Iris pigment epithelial cell (primary cell): ENCODE measurements at places on chromosomes 1 and 21.

- peak; percentile 53 for DNase-seq
These were observed 2.5 kb upstream of the PADI6 start for GRCh38 chr1:17369466-17369865.

- DNase-seq: no peak
These were observed 92.9 kb downstream of the HS2ST1 start for GRCh38 chr1:87007323-87007722.

GRCh38 chr1:9835404-9835757, 11.6 kb upstream of the CLSTN1 start:
- no peak for DNase-seq

GRCh38 chr1:1507305-1507704, 4.7 kb upstream of the ATAD3A start:
- no peak for DNase-seq

DNA sequence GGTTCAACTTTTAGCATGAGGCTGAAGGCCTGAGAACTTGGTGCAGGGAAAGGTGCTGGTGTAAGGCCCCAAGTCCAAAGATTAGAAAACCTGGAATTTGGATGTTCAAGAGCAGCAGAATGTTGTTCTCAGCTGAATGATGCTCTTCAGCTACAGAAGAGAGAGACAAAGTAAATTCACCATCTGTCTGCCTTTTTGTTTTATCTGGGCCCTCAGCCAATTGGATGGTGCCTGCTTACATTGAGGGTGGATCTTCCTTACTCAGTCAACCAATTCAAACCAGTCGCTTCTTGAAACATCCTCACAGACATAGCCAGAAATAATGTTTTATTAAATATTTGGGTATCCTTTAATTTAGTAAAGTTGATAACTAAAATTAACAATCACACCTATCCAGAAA, 748.2 kb upstream of the ADAMTS5 start:
- DNase-seq: no peak

GRCh38 chr1:160045653-160046052, 13.9 kb upstream of the PIGM start:
- DNase-seq: no peak
